ENCODE measurements at places on chromosomes 4 and X. TPM values are rescaled to one million over a fixed set of nuclear protein-coding genes. Genes with fewer than 3 reads are reported as not detected.

The MORC4 gene
- 0.40 TPM for total RNA-seq

The BST1 gene
- not detected for total RNA-seq

The UCP1 gene
- not detected for total RNA-seq

The KLB gene
- not detected for total RNA-seq

The KDM6A gene
- 21.0 TPM for total RNA-seq

All from K562 (cell line).